Stimulated activated CD4-positive, alpha-beta T cell treated with anti-CD3 and anti-CD28 coated beads, Interleukin-1b, Interleukin-23, amount 100 ng/mL, for 1 hour (primary cell): ENCODE measurements at places on chromosomes 3 and 15.

DNA sequence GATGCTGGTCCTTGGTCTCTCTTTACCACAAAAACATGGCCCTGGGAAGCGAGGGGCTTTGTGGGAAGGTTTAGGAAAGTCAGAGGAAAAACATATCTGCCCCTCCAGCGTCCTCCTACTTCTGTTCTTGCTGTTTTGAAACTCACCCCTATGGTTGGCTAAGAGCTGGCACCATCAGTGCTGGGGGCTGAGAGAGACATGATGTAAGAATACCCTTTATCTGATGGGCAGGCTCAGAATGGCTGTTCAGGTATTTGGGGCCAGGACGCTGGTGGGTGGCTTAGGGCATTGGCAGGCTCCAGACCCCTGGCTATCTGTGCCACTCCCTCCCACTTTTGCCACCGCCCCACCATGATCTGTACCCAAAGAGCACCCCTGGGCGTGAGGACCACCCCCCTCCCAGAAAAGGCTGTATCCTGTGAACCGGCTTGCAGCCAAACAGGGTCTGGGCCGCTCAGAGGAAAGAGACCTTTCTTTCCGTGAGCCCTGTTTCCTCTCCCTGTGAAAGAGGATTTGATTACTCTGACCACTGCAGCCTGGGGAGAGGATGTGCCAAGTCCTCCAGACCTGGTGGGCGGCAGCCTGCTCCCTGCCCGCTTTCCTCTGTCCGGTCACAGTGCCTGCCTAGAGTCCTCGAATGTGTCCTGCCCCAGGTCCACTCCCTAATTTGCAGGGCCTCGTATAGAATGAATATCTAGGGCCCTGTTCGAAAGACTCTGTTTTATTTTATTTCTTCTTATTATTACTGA, 61.3 kb upstream of the SLC6A6 start:
- DNase-seq = no peak

GRCh38 chr15:50358845-50359244, 3.8 kb upstream of the GABPB1 start:
- DNase-seq = no peak

GRCh38 chr15:70575231-70576226, 187.8 kb downstream of the UACA start:
- DNase-seq = no peak

GRCh38 chr15:49235446-49236124, 65.5 kb downstream of the GALK2 start:
- no peak for DNase-seq

- DNase-seq = no peak
Observed at GRCh38 chr3:112364291-112364690, 31.3 kb downstream of the CD200 start.

GRCh38 chr3:27679691-27680090, 42.4 kb downstream of the EOMES start:
- no peak for DNase-seq

DNA sequence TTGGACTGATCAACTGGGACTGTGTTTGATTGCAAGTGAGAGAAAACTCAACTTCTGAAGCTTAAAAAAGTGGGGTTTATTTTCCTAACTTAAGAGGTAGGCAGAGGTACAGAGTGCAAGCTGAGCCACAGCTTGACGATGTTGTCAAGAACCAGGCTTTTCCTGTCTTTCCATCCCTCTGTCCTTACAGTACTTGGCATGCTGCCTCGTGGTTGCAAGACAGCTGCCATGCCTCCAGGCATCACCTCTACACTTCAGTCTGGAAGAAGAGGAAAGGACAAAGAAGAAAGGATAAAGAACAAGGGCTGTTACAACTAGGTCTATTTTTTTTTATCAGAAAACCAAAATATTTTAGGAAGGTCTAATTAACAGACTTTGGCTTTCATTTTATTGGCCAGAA, 51.8 kb upstream of the GALNT15 start:
- DNase-seq = no peak

DNA sequence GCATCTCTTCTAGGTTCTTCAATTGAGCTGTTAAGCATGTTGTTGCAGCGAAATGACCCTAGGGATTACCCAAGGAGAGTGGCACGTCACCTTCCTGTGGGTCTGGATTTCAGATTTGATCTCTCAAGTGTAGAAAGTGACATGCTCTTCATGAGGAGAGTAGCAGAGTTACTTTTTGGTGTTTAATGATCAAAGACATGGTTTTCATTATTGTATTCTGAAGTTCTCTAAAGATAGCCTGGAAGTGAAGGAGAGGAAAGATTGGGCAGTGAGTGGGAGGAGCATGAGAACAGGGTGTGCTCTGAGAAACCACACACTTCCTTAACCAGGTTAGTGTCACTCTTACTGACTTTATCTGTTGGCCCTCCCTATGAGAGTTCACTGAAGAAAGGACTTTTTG, 153.6 kb downstream of the AKAP13 start:
- no peak for DNase-seq

DNA sequence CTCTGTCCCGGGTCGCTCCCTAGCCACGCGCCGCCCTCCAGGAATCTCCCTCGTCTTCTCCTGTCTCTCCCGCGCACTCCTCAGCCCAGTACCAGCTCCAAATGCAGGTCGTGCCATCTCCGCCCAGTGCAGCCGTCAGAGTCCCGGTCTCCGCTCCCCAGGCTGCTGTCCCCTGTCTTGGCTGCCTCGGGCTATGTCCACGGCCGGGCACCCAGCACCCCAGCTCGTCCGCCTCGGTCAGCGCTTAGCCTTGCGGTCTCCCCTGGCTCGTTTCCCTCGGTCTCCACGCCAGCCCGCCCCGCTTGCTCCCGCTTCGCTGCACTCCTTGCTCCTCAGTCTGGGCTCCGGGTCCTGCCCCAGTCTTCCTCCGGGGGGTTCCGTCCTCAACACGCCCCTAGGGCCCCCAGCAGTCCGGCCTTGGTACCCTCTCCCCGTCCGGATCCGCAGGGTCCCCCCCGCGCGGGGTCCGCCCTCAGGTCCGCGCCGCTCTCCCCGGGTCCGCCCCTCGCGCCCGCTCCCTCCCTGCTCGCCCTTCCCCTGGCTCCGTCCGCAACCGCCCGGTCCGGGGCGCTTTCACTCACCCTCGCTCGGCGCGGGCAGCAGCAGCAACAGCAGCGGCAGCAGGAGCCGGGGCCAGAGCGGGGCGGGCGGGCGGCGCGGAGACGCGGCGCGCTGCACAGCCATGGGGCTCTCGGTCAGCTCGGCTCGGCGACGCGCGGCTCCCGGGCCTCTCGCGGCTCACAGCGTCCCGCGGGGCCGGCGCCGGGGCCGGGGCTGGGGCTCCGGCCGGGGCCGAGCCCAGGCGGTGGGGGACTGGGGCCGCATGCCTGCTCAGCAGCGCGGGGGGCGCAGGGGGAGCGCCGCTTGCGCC, 462 bp downstream of the IGDCC3 start:
- no peak for DNase-seq

DNA sequence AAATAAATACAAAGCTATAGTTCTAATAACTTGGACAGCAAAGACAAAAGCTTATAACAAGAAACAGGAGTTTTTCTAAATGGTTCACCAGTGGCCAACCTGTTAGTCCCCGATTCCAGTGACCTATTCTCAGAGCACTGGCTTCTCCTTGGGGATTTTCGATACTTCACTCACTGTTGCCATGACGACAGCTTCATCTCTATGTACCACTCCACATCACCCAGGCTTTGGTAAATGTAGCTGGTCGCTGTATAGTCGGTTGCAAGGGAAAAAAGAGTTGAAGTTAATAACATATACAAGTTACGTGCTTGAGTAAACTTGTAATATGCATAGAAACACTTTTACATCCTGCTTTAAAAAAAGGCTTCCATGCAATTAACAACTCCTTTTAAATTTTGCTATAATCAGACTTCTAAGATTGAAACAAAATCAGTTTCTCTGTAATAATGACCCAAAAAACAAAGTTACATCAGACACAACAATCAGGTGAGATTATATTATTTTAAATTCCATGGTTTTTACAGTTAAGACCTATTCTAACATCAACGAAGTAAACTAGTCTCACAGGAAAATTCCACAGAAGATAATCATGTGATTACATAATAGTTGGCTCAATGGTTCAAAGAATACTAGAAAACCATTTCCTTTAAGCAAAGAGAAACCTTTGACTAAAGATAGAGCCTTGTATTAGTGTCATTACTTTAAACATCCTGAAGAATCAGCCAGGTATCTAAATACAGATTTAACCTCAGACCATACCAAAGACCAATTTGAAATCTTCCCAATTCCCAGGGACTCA, 2.9 kb downstream of the CCNL1 start:
- no peak for DNase-seq

DNA sequence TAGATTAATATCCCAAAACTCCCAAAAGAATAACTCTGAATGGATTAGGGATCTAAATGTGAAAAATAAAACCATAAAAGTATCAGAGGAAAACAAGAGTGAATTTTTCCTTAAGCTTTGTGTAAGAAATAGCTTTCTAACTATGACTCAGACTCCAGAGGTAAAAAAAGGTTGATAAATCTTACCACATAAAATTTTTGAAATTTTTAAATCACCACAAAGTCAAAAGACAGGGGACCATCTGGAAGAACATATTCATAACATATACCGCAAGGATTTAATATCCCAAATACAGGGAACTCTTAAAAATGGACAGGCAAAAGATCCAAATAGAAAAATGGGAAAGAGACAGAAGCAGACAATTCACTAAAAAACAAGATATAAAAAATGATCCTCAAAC, 145.0 kb downstream of the ARNT2 start:
- no peak for DNase-seq

GRCh38 chr3:40379674-40380306, 7.2 kb upstream of the ENTPD3 start:
- DNase-seq = no peak

- no peak for DNase-seq
Observed at GRCh38 chr3:168459226-168459784, 363.6 kb upstream of the GOLIM4 start.

DNA sequence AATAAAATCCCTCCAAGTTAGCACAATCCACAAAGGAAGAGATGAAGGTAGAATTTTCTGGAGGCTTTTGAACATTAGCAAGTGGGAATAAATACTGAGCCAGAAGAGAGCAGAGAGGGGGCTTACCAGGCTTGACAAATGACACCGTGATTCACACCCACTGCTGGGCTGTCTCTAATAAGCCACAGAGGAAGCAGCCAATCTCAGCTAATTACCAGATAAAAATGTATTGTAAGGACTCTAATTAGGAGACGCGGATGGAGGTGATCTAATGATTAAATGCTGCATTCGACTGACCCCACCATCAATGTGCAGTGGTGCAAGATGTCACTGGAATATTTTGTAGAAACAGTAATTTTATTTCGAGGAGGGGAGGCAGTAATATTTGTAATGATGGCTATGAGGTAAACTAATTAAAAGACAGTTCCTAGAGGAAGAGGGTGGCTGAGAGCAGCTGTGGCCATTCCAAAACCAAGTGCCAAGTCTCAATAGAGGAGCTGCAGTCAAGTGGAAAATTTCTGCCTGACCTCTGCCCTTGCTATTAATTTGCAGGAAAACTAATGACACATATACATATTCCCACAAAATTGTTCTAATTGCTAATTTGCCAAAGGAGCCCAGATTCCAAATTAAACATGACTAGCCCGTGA, 602.2 kb downstream of the FOXP1 start:
- DNase-seq = no peak

- no peak for DNase-seq
Observed at GRCh38 chr3:122919291-122919610, 108.3 kb downstream of the SEMA5B start.

DNA sequence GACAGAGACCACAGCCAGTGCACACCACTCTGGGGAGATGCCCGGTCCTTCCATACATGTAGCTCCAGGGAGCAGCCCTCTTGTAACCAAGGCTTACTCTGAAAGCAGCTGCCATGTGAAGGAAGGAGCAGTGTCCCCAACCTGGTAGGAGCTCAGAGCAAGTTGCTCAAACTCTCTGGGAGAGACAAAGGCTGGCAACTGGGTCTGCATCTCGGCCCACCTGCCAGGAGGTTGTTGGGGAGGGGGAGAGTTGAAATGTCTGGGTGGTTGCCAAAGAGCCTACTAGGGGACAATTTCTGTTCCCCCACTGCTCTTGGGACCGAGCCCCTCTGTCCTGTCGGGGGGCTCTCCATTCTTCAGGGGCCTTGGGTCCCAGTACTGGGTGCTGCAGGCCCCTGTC, 309.9 kb downstream of the TLE3 start:
- DNase-seq = no peak

DNA sequence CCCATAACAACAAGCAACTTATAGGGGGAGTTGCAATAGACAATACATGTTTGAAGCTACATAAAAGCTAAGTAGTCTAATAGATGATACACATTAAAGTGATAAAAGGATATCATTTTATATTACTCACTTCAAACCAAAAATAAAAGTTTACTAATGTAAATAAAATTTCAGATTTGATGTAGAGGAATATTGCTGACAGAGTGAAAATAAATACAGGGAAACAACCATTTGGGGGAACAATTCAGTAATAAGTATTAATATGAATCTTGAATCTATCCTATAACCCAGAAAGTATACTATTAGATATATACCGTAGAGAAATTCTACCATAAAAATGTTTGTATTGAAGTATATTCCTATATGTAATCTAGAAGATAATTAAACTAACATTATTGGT, 1248.9 kb upstream of the EPHA6 start:
- no peak for DNase-seq

DNA sequence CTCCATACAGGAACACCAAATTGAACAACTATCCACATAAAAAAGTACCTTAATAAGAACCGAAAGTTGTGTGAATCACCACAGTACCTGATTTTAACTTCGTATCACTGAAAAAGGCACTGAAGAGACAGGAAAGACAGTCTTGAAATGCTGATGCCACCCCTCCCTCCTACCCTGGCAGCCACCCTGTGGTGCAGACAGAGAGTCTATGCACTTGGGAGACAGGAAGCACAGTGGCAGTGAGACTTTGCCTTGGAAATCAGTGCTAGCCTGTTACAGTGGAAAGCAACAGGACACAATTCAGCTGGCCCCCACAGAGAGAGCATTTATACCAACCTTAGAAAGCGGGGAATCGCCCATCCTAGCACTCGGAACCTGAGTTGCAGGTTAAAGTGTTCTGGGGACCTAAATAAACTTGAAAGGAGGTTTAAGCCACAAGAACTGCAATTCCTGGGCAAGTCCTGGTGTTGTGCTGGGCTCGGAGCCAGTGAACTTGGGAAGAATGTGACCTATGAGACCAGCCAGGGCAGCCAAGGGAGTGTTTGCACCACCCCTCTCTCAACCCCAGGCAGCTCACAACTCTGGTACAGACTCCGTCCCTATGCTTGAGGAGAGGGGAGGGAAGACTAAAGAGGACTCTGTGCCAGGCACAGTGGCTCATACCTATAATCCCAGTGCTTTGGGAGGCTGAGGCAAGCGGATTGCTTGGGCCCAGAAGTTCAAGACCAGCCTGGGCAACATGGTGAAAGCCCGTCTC, 240.1 kb downstream of the ISL2 start:
- DNase-seq = no peak

DNA sequence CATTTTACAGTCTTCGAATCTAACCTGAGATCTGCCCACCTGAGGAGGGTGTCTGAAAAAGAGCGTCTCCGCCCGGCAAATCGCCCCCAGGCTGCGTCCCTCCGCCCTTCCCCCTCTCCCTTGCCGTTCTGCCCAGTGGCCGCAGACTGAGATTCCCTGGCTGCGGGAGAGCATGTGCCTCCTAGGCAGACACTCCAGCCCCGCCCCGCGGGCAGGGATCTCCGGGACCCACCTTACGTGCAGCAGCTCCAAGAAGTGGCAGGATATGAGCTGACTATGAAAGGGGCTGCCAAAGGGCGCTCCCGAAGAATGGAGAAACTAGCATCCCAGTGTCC, 2.7 kb upstream of the WNT5A start:
- DNase-seq = no peak
